ENCODE measurements at places on chromosomes 11 and 22.

GRCh38 chr11:20235164-20235563, 74.9 kb upstream of the DBX1 start:
- no peak for DNase-seq

GRCh38 chr22:19287076-19287707, 4.3 kb downstream of the CLTCL1 start:
- DNase-seq = no peak

DNA sequence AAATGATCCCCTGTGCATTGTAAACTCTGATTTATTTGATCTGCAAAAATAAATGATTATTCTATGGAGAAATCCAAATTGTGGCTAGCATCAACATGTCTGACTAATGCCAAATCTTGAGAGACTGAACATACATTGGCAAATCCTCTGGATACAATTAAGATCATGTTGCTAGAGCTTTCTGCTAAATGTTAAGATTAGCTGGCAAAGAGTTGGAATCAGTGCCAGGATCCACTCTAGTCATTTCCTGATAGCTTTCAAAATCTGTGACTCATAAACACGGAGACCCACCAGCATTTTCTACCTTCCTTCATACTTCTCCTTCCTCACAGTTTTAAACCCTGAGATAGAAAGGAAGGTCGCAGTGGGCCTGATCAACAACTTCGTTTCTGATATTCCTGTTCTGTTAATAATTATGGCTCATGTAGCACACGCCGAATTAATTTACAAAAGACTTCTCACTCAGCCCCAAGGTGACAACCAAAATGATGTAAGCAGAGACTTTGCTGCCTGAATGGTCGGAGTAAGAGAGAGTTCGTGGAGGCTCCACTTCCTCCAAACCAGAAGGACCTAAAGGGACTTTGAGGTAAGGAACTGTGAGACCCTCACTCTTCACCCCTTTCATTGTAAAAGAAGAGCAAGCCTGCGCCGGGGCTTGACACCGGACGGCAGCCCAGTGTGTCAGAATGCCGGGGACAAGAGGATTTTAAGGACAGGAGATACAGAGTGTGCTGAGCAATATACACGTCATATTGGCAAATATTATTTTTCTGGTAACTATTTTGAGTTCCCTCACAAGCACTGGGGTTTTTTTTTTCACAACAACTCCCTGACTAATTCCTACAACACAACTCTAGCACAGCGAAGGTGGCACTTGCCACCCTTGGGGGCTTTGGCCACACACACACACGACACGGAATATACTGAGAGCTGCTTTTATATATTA, 42.0 kb downstream of the SERPINH1 start:
- DNase-seq = no peak

- DNase-seq = no peak
These were observed 300.6 kb downstream of the TBC1D22A start for GRCh38 chr22:47063071-47063509.

DNA sequence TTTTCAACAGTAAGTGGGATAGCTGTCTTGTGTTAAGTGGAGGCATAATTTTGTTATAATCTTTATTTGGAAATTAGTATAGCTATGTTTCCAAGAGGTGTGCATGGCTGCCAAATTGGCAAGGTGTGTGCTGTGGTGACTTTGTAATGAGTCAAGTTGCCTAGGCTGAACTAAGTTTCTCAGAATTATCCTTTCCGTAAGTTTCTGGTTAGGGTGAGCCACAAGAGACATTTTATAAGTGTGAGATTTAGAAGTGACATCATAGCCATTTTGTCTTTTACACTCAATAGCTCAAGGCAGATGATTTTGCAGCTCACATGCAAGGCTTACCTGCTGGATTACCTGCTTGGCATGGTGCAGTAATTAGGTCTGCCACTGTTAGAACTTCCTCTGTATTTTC, 90.3 kb downstream of the C11orf87 start:
- DNase-seq = no peak

- no peak for DNase-seq
These were observed 7.9 kb upstream of the OR56B4 start for GRCh38 chr11:6099577-6099976.
